Stimulated activated CD8-positive, alpha-beta memory T cell treated with anti-CD3 and anti-CD28 coated beads, Interleukin-7, amount 100 ng/mL, for 1 hour (primary cell): ENCODE measurements at places on chromosomes 1 and 21.

GRCh38 chr1:89363638-89364536 is at the start of gene GBP6:
GBP6 (plus strand) TSS chr1:89364059; CDS start chr1:89368552, 4,493 bp downstream.
- DNase-seq = no peak

- no peak for DNase-seq
These were observed 58.9 kb upstream of the GNG4 start for GRCh38 chr1:235708390-235708962.

- DNase-seq = no peak
These were observed 502.0 kb downstream of the SMYD3 start for GRCh38 chr1:246005067-246005466.

DNA sequence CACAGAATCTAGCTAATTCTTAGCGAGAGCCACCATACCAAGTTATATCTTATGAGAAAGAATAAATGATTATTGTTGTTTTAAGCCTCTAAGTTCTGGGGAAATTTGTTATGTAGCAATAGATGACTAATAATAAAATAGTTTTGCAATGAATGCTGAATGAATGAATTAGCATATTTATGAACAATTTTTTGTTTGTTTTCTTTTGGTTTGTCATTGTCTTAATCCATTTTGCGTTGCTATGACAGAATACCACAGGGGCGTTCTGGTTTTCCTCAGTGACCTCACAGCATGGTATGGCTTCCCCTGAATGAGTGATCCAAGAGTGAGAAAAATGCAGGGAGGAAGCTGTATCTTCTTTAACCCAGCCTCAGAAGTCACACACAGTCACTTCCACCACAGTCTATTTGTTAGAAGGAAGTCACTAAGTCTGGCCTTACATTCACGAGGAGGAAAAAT is 53.8 kb upstream of the HPDL start:
- no peak for DNase-seq

DNA sequence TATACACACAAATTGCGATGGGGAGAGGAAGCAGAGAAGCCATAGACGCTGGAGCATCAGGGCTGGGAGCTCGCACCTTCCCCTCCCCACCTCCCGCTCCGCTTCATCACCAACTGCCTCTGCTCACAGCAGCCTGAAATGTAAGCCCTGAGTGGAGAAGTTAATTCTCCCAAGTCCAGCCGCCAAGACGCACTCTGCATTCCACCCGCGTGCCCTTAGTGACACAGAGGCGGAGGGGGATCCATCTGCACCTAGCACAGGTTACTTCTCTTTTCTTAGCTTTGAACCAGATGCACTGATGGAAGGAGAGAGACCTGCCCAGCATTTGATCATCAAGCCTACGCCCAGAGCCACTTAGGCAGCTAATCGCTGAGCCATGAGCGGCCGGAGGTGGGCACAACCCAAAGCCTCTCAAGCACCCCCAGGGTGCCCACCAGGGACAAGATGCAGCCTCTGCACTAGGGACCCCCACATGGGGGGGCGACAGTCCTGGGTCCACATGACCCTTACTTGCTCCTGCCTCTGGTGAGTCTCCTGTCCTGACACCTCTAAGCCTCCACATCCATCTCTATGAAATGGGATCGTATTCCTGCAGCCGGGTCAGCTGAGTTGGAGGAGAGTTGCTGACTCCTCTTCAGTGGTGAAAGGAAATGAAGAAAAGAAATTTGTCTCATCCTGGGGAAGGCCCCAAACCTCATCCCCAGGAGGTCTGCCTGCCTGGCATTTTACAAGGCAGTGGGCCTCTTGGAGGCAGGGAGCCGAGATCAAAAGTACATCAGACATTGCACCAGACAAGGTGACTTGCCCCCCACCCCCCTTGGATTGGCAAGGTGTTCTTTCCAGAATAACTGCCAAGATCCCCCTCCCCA is 316.2 kb downstream of the MATN1 start:
- DNase-seq = no peak

GRCh38 chr1:36710951-36711350 is 228.2 kb upstream of the CSF3R start:
- DNase-seq = no peak

GRCh38 chr1:78006521-78006920 is 1.8 kb downstream of the DNAJB4 start:
- no peak for DNase-seq

DNA sequence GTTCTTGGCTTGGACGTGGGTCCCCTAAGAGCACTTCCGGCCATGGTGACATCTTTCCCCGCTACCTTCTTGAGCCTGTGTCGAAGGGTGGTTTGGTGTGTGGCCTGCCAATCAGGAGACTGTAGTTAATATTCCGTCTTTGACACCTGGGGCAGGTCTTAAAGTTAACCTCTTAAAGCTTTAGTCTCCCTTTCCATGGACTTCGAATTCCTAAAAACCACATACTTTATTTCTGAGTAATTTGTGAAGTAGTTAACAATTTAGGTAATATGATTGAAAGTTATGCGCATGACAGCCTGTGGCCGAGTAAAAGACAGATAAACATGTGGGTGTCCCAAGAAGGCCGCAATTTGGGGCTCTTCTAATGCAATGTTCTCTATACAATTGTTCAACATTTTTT is 10.2 kb upstream of the RAB29 start:
- DNase-seq = no peak

DNA sequence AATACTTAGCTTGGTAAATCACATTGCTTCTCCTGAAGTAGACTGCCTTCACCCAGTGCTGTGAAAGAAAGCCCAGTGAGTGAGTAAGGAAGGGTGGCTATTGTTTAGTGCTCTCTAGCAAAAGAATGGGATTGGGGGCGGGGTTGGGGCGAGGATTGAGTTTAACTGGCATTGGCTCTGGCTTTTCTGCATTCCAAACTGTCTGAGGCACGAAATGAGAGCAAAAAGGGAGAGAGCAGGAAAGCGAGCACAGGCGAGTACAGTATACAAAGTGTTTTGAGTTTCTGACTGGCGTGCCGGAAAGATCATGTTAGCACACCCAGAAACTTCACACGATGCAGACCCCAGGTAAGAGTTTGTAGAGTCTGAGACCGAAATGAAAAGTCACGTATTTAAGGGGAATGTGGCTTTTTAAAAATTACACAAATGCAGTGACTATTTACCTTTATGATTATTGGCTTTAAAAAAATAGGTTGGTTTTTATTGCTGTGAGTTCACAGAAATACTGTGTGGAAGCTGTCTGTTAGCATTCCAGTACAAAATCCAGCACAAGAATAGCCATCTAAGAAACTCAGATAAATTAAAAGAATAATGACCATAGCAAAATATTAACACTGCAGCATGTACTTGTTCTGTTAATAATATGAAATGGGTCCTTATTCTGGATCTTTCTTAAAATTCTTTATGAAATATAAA is 155.4 kb downstream of the CLEC20A start:
- no peak for DNase-seq

- DNase-seq = no peak
These were observed 39.2 kb downstream of the MAPKAPK2 start for GRCh38 chr1:206723805-206724472.

- no peak for DNase-seq
These were observed 260.6 kb downstream of the CACNA1E start for GRCh38 chr1:181743878-181744312.

GRCh38 chr1:87523466-87523865 is 194.8 kb downstream of the LMO4 start:
- DNase-seq = no peak

- no peak for DNase-seq
These were observed 50.6 kb upstream of the MTR start for GRCh38 chr1:236744533-236744932.

GRCh38 chr21:33155005-33155404 is 74.7 kb upstream of the IFNAR2 start:
- no peak for DNase-seq

DNA sequence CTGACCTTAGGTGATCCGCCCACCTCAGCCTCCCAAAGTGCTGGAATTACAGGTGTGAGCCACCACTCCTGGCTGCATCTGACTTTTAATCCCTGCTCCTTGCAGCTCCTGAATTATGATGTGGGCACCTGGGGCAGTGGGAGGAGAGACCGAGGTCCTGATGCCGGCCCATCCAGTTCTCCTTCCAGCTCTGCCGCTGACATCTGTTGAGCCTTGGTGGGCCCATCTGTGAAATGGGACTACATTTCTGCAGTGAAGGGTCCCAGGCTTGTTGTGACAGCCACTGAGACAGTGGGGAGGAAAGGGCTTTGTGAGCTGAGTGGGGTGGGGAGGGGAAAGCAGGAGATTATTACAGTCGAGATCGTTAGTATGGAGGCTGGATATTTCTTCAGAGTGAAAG is 11.8 kb downstream of the PLA2G2F start:
- DNase-seq = no peak

DNA sequence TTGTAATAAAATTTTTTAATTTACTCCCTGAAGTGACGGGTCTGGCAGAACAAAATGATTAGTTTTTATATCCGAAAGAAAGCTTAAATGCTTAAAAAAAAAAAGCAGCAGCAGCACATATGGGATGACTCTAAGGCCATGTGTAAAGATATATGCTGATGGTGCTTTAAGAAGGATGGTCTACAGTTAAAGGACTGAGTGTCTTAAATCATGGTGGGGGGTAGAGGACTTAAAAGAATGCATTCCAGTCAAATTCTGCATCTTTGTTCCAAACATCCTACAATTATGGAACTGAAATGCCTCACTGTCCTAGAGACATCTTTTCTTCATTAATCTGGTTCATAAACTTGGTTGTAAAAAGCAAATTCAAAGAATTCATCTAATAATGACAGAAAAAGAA is 7.0 kb downstream of the KDM5B start:
- no peak for DNase-seq

DNA sequence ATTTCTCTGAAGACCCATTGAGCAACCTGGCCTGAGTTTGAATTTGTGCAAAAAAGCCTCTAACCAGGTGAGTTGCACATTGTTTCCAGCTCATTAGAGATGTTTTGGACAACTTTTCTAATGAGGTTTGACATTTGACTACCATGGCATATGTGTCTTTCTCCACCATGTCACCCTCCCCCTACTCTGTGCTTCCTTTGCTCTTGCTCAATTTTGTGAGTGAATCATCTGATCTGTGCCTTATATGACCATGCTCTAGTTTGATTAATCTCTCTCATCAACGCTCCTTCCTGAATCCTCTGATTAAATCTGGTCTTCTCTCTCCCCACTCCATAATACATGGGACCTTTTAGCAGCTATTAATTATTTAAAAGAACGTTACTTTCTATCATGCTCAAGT is 144.8 kb upstream of the SAMSN1 start:
- DNase-seq = no peak

- DNase-seq = no peak
These were observed 10.8 kb downstream of the PLA2G2D start for GRCh38 chr1:20108366-20109123.

DNA sequence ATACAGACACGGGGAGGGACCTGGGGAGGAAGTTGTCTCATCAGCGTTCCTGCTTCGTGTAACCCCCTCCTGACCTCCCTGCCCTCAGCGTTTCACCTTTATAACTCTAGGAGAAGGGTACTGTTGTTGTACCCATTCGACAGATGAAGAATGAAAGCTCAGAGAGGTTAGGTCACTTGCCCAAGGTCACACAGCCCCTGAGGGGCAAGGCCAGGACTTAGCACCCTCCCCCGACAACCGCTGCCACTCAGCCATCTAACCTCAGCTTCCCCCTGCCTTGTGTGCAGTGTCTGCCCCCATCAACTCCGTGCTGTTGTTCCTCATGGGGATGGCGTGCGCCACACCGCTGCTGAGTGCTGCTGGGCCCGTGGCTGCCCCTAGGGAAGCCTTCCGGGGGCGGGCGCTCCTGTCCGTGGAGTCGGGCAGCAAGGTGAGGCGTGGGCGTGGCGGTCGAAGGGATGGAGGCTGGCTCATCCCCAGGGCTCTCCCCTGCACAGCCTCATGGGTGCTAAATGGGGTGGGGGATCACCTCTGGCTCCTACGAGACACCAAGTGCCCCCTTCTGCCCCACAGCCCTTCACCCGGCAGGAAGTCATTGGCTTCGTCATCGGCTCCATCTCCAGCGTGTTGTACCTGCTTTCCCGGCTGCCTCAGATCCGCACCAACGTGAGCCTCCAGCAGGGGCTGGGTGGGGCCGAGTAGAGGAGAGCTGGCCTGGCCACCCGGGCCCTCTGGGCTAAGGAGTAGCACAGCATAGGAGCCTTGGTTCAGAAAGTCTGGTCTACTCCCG is 14.0 kb downstream of the SLC66A1 start:
- DNase-seq = no peak

DNA sequence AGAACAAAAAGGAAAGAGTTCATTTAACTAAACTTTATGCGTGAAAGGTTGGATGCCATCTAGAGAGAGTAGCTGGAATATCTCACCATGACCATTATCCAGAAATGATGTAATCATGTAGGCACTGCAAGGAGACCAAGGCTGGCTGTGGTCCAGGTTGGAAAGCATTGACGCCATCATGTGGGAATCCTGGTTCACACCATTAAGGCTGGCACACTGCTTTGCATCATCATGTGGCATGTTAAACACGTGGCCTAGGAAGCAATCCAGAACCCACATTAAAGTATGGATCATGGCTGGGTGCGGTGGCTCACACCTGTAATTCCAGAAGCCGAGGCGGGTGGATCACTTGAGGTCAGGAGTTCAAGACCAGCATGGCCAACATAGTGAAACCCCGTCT is 4.3 kb downstream of the ADAMTS1 start:
- DNase-seq = no peak

DNA sequence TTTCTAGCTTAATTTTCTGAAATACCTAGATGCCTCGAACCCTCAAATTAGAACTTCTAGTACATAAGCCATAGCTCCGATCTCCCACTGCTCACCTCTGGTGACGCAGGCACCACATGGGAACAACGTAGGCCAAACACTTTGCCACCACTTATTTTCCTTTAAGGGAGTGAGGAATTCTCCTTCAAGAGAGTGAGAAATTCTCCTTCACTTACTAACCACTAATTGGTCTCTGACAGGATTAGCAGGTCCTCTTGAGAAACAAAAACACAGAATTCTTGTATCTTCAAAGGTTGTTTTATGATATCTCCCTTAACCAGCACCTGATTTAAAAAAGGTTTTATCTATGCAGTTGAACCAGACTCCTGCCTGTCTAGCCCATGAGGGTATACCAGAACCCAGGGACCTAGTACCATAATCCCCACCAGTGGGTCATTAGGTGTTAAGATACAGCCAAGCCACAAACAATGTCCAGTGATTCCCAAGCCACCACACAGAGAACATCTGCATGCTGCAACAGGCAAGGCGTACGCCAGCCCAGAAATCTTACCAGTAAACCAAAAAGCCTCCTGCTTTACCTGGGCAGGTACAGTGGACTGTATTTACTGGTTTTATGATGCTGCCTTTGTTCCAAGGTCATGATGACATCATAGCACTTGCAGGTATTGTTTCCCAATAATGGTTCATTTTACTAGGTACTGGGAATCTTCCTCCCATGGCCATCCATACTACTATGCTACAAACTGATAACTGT is 20.3 kb upstream of the CXADR start:
- DNase-seq = no peak

DNA sequence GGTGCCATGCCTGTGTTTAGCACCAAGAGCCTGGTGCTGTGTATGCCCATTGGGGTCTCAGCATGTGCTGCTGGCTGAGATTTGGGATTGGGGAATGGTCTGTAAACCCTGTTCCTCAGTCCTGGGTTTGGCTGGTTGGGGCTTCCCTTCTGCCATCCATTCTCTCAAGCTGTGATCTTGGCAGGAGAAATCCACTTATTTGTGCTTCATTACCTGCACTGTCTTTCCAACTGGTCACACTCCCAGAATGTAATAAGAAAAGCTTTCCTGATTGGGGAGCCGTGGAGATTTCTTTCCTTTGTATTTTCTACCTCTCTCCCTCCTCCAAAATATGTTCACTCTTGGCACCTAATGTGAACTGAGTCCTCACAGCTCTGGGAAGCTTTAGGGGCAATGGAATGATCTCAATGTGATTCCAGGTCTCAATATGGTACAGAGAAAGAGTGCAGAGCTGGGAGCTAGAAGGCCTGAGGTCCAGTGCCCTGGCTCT is 23.0 kb upstream of the KCNA10 start:
- DNase-seq = no peak
